CD4-positive, alpha-beta T cell treated with Interleukin-17A for 4 hours (primary cell): ENCODE measurements at places on chromosomes 2 and 18.

GRCh38 chr2:11009891-11010290 is 98.2 kb downstream of the KCNF1 start:
- DNase-seq = no peak

GRCh38 chr2:181426672-181427071 is 30.5 kb upstream of the ITGA4 start:
- no peak for DNase-seq

- DNase-seq = no peak
Measured at GRCh38 chr18:61426492-61427053, 93.3 kb downstream of the CDH20 start.

DNA sequence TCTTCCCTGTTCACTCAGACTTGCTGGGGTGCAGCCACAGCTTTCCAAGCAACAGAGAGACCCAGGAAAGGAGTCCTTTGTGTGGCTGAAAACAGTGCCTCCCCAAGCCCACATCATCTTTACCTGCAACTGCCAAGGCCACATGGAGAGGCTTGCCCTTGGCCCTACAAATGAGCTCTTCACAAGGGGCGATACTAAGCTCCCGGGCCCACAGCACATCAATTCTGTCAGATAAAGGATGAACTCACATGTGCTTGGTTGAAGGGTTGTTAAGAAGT is 42.3 kb upstream of the SH3RF3 start:
- DNase-seq = no peak

- no peak for DNase-seq
Measured at GRCh38 chr2:24891201-24891600, 28.8 kb downstream of the ADCY3 start.

DNA sequence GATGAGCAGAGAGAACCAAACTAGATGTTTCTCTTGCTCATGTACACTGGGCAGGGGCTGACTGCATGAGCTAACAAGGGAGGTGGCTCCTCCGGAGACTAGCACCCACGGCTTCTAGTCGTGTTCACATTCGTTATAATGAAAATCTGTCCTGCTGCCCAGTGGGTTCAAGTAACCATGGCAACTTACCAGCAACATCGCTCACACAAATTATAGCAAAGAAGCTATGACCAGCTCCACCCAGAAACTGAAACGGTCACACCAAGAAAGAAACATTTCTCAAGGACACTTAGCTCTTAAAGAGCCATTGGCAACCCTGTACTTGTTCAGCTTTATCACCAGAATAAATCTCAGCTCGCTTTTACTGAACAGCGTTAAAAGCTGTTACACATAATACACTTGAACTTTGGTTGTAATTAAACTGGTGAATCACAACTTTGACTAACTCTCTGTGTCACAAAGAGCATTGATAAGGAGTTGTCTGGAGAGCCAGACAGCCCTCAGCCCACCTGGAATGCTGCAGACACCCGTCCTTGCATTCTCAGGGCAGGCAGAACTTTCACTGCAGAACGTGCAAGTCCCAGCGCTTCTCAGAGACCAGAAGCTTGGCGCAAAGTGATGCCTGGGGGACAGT is 141.2 kb downstream of the PID1 start:
- no peak for DNase-seq

- no peak for DNase-seq
Measured at GRCh38 chr2:111975819-111976218, 77.4 kb downstream of the MERTK start.

GRCh38 chr2:8303322-8303832 is 378.5 kb upstream of the ID2 start:
- peak; percentile 77 for DNase-seq

DNA sequence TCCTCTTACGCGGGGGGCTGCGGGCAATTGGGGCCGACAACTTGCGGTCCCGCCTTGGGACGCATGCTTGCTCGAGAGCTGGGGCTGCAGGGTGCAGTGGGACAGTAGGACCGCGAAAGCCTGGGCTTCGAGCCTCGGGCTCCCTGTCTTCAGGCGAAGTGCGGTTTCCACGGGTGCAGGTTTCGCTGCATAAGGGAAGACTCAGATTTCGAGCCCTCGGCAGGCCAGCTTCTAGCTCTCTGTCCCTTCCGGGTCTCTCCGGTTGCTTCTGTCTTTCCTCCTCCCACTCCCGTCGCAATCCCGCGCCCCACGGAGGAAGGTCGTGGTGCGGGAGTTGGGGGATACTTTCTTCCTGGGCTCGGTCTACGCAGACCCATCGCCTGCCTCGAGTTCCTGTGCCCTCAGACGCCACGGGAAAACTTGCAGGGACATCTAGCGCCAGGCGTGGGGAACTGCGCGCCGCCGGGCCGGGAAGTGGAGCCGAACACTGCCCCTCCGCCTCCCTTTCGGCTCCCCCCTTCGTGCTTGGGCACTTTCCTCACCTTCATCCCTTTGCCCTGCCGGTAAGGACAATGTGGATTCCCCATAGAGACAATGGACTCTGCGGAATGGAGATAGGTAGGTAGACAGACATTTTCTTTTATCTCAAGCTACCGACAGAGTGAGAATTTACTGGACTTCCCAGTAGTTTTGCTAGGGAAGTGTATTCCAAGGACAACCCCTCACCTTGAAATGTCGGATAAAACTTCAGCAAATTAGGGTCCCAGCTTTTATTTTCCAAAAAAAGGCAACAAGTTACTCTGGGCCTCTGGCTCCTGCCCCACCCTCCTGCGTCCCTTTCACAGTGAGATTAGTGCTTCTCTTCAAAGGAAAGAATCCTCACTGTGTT is 4.2 kb upstream of the HOXD13 start:
- peak; percentile 27 for DNase-seq
